ENCODE measurements at places on chromosomes 1 and 21.

GRCh38 chr1:198165927-198166647, 9.3 kb downstream of the NEK7 start:
- DNase-seq, result no peak

- DNase-seq, result no peak
Observed at GRCh38 chr1:217599154-217599553, 31.7 kb downstream of the GPATCH2 start.

DNA sequence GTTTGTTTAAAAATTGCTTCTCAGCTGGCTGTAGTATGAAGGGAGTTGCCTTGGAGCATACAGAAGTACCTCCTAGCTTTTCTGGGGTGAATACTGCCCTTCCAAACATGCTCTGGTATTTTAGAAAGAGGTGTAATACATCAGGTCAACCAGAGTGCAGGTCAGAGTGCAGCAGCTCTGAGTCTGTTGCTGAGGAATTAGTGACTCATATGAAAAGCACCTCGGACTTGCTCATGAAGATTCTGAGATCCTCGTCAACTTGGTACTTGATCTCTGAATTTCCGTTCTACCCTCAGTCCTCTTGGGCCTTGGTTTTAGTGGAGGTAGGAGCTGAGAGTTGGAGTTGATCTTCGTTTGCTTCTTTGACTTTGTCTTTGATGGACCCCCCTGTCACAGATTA, 67.3 kb downstream of the NOS1AP start:
- no peak for DNase-seq

DNA sequence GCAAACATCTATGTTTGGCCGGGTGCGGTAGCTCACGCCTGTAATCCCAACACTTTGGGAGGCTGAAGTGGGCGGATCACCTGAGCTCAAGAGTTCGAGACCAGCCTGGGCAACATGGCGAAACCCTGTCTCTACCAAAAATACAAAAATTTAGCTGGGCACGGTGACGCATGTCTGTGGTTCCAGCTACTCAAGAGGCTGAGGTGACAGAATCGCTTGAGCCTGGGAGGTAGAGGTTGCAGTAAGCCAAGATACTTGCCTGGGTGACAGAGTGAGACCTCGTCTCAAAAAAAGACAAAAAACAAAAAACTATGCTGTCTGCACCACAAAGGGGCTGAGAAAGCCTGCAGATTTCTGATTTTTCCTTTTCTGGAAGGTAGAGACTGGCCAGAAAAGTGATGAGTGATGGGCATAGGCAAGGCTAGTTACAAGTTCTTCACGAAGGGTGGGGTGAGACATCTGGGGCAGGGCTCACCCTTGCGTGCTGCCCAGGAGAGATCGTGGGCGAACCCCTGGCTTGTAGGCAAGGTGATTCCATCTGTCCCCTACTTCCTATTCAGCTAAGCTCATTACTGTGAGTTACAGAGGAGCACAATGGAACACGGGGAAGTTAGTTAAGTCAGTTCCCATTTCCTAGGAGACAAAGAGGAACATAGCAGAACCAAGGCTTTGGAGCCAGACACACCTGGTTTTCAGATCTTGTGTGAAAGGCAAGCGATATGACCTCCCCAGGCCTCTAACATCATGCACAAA, 3.2 kb downstream of the SLC2A1 start:
- DNase-seq, result no peak

- no peak for DNase-seq
Observed at GRCh38 chr21:38263493-38263892, 6.7 kb downstream of the KCNJ15 start.

Data from posterior cingulate gyrus (tissue), 11 donors.